WERI-Rb-1 (cell line): ENCODE measurements at places on chromosomes 13 and 19.

GRCh38 chr13:31786011-31786410 is 46.7 kb downstream of the RXFP2 start:
- no peak for DNase-seq

- DNase-seq, result no peak
These were observed 997 bp upstream of the CACNG8 start for GRCh38 chr19:53961523-53962356.

DNA sequence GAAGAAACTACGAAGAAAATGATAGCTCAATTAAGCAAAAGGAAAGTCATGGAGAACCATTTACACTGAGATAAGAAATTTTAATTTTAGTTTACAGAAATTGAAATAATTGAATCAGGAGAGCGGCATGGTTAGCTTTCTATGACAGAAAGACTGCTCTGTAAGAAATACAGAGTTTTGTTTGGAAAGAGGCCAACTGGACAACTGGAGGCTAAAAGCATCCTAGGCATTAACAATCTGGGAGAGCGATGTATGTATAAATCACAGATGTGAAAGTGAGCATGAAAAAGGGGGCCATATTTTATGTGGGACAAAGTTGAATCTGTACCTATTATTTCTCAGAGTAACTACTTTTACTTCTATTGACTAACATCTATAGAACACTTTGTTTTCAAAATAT is 1608.8 kb upstream of the PCDH20 start:
- no peak for DNase-seq

DNA sequence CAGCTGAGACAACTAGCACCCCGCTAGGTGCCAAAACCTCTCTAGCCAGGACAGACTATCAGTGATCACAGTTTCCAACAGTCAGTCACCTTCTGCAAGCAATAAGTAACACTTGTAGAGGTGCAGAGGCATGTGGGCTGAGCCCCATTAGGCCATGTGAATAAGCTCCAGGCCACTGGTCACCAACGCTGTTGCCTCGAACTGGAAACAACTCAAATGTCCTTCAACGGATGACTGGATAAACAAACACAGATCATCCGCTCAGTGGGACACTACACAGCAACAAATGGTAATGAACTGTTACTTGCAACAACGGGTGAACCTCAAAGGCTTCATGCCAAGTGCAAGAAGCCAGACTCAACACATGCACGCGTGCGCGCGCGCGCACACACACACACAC is 27.5 kb upstream of the TMEM160 start:
- DNase-seq, result no peak

DNA sequence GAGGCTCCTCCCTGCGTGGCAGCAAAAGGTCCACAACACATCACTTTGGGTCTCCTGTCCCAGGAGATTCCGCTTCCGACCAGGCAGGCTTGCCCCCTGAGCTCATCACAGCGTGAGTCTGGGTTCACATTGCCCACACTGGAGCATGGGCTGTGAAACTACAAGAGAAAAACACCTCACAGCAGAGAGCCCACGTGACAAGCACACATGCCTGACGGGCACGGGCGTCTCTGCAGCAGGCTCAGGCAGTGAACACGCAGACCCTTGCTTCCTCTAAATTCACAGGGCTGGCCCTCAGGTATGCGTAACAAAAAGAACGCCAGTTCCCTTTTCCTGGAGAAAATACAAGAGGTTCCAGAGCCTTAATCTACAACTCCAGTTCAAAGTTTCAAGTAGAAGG is 41.9 kb downstream of the RASA3 start:
- peak; percentile 6 for DNase-seq

DNA sequence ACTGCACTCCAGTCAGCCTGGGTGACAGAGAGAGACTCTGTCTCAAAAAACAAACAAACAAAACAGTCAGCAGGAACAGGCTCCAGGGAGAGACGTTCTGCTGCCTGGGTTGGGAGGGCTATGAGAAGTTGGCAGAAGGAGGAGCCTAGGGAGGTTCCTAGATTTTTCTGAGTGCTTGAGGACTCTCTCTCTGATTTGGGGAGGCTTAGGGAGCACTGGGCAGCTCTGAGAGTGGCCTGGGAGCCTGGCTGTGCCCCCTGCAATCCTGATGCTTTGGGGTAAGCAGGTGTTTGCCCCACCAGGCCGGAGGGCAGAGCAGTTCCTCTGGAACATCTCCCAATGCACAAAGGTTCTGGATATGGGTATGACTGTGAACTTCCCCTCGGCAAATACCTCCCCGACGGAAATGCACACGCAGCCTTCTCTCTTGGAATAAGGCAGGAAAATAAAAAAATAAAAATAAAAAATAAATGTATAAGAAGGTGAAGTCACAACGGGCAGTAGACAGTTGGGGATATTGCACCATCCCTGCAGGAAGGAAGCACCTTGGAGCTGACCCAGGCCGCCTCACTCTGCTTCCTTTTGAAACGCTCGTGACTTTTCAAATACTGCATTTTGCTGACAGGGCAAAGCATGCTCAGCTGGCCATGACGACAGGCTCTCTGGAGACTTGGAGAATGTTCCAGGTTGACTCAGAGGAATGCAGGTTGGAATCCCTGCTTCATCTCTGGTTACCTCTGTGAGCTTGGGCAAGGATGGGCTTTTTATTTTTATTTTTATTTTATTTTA is 26.5 kb upstream of the HOMER3 start:
- DNase-seq, result no peak

- DNase-seq, result no peak
These were observed 11.7 kb upstream of the KPTN start for GRCh38 chr19:47495478-47496372.

DNA sequence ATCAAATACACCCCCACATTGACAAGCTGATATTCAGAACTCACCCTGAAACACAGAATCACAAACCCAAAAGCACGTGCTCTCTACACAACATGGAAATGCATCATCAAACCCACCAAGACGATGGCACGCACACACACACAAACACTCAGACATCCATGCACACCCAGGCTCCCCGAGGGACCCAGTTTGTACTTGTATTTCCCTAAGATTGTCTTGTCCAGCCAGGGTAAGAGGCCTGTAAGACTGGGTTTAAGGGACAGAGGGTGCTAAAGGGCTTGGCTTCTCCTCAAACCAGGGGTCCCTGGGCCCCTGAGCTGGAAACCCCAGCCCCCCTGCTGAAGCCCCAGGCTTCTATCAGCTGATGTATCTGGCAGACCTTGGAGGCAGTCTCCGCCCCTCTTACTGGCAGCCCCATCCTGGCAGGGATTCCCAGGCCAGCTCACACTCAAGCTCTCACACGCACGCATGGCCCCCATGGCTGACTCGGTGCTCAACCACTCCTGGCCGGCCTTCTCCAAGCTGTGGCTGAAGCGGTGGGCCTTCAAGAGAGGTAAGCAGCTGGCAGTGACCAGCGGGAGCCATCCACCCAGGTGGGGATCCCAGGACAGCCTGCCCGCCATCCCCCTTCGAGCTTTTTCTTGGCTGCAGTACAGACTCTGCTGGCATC is 6.5 kb downstream of the ARHGEF18 start:
- no peak for DNase-seq

DNA sequence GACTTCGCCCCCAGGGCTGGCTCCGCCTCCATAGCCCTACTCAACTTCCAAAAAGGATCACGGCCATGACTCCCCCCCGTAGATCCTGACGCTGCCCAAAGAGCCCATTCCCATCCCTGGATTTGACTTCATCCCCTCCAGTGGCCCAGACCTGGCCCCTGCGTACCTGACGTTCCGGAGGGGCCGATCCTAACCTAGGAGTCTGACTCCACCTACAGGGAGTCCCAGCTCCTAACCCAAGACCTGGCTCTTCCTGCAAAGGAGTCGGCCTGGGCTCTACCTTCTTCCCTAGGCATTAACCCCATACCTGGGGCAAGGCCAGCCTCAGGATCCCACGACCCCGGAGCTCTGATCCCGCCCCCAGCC is 10.8 kb downstream of the STAP2 start:
- no peak for DNase-seq

DNA sequence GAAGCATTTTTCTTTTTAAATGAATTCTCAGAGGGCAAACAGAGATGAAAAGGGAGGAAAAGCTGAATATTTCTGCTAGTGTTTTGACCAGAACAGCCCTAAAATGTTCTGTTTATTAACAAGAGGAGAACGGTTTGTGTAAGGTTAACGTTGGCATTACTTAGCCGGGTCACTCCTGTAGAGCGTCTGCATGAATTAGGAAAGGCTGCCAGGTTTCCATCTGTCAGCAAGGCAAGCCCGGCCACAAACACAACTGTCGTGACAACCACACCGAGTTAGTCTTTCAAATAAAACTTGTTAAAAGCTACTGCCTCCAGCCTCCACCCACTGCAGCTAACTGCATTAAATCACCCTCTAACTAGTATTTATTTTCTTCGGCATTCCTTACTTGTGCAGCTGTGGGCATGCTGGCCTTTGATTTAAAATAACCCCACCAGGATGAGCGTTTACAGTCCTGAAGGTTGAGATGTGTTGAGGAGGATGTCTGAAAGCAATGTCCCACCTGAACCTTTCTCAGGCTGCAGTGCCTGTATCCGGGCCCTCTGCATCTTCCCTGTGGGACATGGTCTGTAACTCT is 527.9 kb downstream of the FGF9 start:
- no peak for DNase-seq

DNA sequence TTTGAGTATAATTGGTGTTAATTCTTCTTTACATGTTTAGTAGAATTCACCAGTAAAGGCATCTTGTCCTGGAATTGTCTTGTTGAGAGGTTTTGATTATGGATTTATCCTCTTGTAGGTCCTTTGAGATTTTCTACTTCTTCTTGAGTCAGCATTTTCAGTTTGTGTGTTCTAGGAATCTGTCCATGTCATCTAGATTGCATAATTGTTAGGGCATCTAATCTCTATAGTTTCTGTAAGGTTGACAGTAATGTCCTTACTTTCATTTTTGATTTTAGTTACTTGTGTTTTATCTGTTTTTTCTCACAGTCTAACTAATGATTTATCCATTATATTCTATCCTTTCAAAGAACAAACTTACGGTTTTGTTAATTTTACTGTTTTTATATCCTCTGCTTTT is 492.0 kb downstream of the FGF9 start:
- no peak for DNase-seq

- no peak for DNase-seq
These were observed 405.8 kb downstream of the SPRY2 start for GRCh38 chr13:79935121-79935520.

DNA sequence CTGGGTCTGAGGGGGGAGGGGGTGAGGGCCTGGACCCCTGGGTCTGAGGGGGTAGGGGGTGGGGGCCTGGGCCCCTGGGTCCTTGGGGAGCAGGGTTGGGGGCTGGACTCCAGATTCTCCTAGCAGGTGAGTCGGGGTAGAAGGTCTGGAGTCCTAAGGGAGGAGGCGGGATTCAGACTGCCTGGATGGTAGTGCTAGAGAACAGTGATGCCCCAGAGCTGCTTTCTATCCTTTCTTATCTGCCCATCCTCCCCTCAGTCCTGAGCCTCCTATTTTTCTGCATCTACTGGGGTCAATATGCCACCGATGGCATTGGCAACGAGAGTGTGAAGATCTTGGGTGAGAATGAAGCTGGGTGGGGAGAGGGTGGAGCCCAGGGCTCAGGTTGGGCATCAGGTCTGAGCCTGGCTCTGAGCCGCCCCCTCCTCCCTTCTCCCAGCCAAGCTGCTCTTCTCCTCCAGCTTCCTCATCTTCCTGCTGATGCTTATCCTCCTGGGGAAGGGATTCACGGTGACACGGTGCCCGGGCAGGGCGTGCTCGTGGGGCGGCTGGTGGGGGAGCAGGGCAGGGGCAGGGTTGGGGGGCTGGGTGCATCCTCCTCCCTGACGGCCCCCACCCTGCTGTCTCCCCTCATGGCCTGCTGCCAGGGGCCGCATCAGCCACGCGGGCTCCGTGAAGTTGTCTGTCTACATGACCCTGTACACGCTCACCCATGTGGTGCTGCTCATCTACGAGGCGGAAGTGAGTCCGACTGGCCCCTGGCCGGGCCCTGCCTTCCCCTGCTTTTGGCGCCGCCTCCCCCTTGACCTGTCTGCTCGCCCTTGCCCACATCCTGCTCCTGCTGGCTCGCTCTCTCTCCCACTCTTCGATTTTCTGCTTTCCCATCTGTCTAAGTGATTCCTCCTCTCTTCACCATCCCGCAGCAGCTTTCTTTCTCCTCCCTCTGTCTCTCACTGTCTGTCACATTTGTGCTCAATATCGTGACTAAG is 3.4 kb downstream of the TMEM145 start:
- no peak for DNase-seq

- DNase-seq, result no peak
These were observed 103.5 kb downstream of the POU4F1 start for GRCh38 chr13:78499802-78500201.

DNA sequence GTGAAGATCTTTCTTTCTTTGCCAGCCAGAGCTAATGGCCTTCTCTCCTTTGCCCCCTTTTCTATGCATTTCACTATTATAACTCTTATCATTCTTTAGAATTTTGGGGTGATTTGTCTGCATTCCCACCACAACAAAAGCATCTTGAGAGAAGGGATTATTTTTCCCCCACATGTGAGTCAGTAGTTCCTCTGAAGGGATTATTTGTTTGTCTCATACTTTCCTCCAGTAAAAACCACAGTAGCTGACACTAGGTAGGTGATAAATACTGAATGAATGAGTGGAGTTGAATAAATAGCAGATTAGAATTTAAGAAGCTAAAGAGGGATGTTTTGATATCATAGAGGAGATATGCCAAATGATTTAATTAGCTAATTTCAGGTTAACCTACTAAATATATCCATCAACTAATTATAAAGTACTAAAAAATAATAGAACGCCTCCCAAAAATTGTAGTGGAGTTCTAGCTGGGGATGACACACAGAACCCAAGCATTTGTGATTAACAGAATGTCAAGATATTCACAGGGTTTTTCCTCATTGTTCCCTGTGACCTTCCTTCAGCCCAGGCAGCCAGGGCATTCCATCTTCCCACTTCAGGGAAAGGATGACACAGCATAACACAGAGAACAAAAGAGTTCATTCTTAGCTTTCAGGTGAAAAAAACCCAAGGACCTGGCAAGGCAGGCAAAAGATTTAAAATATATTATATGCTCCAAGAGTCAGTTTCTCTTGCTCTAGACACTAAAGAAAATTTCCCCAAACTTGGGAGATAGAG is 3.5 kb upstream of the TBC1D4 start:
- no peak for DNase-seq

GRCh38 chr13:112341976-112342735 is 34.0 kb upstream of the SPACA7 start:
- DNase-seq, result no peak

DNA sequence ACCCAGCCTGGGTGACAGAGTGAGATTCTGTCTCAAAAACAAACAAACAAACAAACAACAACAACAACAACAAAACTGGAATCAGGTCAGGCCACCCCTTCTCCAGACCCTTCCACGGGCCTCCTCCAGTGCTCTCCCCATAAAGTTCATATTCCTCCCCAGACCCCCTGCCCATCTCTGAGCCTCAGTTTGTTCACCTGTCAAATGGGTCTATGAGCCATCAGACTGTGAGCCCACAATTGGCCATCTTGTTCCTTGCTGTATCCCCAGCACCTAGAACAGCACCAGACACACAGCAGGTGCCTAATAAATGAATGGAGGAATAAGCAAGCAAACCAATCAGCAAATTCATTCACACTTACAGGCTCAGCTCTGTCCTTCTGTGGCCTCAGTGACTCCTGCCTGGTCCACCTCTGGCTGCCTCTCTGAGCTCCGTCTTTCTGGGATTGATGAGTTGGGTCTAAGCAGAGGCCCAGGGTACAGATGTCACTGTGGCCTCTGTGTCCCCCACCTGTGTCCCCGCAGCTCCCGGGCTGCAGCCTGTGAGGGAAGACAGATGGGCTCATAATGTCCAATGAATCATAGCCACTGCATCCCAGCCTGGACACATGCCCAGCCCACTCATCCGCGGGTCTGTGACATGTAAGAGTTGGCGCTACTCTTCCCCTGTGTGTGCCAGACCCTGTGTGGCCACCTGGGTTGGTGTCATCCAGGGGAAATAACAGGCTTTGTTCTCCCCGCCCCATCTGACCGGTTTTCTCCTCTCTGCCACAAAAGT is 19.6 kb upstream of the PTPRS start:
- no peak for DNase-seq
